ENCODE measurements at places on chromosomes 7 and 10.

DNA sequence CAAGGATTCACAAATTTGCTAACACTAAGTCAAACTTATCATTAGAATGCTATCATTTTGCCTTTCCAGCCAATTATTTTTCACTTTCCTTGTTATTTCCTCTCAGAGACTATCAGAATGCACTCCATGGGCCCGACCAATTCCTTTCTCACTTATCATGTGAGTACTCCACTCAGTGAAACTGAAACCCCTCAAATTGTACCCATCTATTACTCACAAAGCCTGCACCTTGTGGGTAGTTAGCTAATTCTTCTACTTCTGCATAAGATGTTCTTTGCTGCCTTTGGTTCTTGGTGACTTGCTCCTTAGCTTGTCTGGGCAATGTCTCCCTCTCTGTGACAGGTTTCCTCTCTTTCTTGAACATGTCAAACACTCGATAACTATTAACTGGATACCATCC lies 35.2 kb upstream of the MBL2 start:
- DNase-seq: no peak

DNA sequence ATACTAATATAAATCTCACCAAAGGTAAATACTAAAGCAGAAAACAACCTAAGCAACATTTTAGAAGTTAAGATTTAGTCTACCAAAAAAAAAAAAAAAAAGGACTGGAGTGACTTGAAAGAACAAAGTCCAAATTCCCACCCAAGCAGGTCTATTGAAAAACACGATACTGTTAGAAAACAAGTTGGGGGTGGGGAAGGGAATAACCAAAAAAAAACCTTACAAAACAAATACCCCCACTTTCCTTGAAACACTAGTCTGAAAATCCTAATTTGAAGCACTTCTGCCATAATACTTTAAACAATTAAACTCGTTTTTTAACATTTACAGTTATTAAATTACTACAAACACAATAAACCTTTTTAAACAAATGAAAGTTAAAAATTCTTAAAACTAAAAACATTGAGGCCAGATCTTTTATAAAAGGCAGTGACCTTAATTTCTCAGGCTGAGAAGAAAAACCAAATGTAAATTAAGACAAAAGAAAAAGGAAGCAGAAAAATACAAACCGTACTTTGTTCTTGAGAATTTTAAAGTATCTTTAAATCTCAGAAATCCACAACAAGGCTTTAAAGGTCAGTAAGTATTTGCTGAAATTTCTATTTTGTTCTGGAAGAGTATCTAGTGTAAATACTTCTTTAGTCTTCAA lies 135.1 kb downstream of the NRBF2 start:
- peak; percentile 66 for DNase-seq

DNA sequence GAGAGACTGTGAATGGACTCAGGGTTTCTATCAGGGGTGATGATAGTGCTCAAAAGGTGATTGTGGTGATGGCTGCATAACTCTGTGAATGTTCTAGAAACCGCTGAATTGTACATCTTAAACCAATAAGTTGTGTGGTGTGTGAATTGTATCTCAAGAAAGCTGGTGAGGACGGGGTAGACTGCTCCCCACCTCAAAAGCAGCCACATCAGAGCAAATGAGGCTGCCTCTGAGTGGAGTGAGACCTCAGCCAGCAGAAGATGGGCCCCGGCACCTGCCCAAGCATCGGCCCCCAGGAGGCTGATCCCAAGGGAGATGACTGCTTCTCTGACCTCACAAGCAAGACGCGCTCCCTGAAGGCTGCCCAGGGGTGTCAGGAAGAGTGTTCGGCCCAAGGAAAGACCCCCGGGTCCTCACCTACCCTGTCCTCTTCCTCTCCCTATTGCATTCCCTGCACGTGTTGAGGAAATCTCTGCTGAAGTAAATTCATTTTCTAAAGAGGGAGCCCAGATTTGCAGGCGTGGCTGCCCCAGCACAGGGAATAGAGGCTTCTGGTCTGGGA lies 279.3 kb upstream of the SHH start:
- DNase-seq: no peak

DNA sequence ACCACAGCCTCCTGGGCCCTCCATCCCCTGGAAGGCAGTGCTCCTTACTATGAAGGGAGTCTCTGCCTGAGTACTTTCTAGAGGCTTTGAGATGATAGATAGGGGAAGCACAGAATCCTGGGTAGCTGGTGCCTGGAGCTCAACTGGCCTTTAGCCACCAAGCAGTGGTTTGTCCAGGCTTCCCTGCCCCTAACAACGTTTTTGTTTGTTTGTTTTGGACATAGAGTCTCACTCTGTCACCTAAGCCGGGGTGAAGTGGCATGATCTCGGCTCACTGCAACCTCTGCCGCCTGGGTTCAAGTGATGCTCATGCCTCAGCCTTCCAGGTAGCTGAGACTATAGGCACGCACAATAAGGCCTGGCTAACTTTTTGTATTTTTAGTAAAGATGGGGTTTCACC lies 289.4 kb downstream of the PLXNA4 start:
- DNase-seq: no peak

DNA sequence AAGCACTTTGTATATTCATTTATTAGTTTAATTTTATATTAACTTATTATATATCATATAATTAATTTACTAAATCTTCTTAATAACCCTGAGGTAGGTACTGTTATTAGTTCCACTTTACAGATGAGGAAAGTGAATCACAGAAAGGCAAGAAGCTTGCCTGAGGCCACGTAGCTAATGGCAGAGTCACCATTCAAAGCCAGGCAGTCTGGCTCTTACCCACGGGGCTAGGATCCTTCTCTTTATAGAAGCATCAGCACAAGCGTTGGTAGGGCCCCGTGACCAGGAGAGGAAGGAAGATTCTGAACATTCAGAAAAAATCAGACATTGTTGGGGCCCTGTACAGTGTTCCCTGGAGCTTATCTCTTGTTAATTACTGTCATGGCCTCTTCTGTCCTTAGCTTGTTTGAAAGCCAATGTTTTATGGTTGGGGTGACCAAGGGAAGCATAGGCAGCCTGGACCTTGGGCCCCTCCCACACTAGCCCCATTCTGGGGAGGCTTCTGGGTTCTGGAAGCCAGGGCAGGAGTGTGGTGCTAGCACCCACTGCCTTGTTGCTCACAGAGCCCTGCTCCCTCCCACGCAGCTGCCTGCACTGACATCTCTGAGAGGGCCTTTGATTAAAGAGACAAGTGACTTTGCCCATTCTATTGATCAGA lies 31.1 kb upstream of the SLF2 start:
- peak; percentile 46 for DNase-seq
